ENCODE measurements at places on chromosomes 12 and 14.

DNA sequence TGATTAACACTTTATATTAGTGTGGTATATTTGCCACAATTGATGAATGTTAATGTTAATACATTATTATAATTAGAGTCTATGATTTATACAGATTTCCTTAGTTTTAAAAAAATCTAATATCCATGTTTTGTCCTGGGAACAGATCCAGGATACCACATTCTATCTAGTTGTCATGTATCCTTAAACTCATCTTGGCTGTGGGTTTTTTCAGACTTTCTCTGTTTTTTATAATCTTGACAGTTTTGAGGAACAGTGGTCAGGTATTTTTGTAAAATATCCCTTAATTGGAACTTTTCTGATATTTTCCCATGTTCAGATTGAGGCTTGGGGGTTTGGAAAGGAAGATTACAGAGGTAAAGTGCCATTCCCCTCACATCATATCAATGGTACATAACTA lies 104.1 kb downstream of the LMNTD1 start:
- no peak for DNase-seq

GRCh38 chr12:77645966-77646598 lies 184.6 kb upstream of the NAV3 start:
- no peak for DNase-seq

GRCh38 chr12:120496413-120497340 lies 764 bp downstream of the DYNLL1 start:
- DNase-seq, result peak; percentile 50

GRCh38 chr12:13979772-13980378 lies 1.5 kb downstream of the GRIN2B start:
- DNase-seq, result no peak

- peak; percentile 29 for DNase-seq
Observed at GRCh38 chr14:77208291-77208978, 26.8 kb downstream of the TMEM63C start.

DNA sequence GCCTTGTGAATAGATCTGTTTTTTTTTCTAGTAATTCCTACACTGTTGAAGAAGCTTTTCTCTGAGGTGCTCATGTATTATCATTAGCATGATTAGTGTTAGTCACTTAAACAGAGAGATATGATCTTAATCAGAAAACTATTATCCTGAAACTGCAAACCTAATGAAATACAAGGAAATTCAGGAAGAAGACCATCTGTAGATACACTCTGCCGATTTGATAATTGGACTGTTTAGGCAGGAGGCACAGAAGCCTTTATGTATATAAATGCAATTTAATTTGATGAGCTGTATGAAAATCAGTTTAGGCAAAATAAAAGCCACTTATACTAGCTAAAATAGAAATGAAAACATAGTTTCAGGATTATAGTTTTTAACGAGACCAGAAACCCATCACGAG lies 23.3 kb downstream of the PDZRN4 start:
- no peak for DNase-seq

DNA sequence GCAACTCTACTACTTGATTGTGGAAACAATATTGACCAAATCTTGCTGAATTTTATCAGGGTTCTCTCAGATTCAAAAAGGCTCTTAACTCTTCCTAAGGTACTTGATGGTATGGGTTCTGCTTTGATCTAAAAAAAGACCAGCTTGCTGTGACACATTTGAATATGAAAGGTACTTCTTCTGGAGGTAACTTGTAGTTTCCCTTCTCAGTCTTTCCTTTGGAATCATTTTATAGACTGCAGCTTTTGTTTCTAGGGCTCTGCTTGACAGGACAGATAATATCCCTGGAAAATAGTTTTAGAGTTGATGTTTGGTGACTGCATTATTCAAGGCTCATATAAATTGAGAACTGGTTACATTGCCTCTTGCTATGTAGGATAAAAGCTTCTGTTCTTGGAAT lies 251.9 kb downstream of the FUT8 start:
- DNase-seq, result no peak

DNA sequence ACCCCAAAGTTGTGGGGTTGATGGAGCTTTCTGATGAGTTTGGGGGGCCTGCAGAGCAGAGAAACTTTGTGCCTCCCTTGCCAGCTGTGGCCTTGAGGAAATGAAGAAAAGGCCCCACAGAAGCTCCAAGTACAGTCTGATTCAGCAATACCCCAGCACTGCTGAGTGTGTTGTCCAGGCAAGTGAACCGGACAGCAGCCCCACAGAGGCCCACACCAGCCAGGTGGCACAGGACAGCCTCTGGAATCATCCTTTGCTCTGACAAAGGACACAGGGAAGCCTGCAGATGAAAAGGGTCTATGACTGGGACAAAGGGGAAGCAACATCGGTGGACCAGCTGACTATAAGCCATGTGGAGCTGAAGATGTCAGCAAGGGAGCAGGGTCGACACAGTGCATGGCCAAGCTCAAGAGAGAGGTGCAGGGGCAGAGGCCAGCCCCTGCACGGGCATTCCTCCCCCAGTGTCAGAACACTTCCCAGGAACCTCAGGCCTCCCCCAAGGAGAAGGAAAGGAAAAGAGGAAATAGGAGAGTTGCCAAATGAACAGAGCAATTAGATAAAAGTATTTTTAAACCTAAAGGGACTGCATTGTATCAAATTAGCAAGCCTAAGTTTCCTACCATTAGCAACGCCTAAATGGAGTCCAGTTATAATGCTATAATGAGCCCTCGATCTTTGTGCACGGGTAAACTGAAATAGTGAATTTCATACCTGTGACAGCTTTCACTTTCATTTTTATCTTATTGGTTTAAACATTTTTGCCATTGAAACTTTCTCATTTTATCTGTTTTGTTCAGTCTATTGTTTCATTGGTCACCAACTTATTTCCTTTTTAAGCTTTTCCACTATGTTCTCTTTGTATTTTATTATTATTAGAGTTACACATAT lies 46.3 kb upstream of the PTGDR start:
- DNase-seq, result no peak

GRCh38 chr12:112169966-112170365 lies 44.6 kb downstream of the TRAFD1 start:
- no peak for DNase-seq

DNA sequence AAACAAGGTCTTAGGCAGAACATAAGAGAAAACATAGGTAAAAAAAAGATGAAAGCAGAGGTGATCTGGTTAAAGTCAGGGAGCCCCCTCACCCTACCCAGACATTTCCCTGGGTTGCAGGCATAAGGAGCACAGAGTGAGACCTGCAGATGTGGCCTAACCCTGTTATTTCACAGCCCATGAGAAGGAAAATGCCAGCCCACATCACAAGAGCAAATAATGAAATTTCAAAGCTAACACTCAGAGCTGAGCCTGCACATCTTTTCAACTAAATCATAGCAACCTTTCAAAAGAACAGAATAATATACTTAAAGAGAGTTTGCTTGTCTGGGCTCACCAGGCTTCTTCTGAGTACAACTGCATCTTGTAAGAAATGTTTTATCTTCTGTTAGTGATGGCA lies 295.4 kb downstream of the RPAP3 start:
- DNase-seq, result no peak

GRCh38 chr12:89949457-89950195 lies 241.0 kb upstream of the ATP2B1 start:
- DNase-seq, result peak; percentile 36

GRCh38 chr12:119613319-119613936 lies 19.9 kb downstream of the TMEM233 start:
- no peak for DNase-seq

GRCh38 chr14:45201905-45202304 lies 51.1 kb downstream of the MIS18BP1 start:
- no peak for DNase-seq

DNA sequence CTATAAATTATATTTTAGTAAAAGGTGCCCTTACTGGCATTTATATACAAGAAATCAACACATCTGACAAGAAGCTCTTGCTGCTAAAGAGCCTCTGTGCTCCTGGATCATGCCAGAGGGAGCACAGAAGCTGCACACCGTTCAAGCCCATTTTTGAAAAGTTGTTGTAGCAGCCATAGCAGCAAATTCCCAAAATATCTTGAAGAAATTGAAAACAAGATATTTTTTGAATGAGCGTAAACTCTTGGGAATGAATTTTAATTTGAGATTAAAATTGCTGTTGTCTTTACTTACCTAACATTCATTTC lies 540 bp upstream of the CLEC2D start:
- no peak for DNase-seq

DNA sequence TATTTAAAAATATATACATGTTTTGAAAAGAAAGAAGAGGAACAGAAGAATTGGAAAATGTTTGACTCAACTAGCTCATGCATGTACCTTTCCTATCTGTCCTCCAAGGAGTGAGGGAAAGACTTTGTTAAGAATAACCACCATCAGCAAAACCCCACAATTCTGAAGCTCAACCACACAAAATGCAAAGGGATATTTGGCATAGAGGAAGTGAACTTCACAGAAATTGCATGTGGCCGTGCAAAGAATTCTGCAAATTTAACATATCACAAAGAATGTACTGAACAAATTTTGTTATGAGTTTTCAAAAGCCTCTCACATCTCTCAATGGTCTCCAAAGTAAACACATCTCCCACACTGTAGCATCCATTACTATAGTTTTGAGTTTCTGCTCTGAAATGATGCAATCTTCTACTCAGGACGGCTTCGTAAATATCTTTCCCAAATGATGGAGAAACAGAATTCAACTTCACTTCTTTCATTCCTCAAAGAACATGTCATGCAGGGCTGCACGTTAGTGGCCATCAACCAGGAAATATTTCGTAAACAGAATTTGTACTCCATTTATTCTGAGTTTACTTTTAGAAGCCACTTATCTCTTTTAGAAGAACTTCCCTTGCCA lies 17.6 kb downstream of the DUSP6 start:
- DNase-seq, result no peak

- DNase-seq, result no peak
Observed at GRCh38 chr14:62213516-62213915, 451.3 kb downstream of the SNAPC1 start.

GRCh38 chr12:52024845-52025230 lies 18.1 kb downstream of the TAMALIN start:
- peak; percentile 38 for DNase-seq

DNA sequence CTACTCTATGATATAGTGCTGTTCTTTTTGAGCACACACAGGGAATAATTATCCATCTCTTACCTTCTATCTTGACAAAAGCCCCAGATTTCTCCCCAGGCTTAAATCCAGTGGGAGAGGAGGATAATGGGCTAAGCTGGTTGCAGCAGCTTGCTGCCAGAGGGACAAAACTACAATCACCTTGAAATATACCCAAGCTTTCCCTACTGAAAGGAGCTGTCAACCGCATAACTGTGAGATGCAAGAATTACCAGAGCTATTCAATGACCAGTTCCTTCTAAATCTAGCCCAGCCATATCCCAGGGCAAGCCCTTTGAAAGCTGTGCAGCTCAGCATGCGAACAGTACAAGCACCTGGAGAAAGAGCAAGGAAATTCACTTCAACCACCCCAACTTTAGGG lies 943 bp upstream of the MGAT4C start:
- DNase-seq, result no peak

DNA sequence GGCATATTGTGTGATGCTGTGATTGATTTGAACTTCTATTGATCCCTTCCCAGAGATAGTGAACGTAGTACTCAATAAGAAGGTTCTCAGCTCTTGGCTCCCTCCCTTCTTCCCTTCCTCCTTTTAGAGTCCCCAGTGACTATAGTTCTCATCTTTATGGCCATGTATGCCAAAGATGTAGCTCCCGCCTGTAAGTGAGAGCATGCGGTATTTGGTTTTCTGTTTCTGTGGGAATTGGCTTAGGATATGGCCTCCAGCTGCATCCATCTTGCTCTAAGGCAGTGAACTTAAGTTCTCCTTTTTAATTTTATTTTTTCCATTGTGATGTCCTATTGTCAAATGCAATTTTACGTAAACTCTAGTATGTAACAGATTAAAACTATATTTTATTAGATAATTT lies 109.5 kb downstream of the AEBP2 start:
- no peak for DNase-seq

DNA sequence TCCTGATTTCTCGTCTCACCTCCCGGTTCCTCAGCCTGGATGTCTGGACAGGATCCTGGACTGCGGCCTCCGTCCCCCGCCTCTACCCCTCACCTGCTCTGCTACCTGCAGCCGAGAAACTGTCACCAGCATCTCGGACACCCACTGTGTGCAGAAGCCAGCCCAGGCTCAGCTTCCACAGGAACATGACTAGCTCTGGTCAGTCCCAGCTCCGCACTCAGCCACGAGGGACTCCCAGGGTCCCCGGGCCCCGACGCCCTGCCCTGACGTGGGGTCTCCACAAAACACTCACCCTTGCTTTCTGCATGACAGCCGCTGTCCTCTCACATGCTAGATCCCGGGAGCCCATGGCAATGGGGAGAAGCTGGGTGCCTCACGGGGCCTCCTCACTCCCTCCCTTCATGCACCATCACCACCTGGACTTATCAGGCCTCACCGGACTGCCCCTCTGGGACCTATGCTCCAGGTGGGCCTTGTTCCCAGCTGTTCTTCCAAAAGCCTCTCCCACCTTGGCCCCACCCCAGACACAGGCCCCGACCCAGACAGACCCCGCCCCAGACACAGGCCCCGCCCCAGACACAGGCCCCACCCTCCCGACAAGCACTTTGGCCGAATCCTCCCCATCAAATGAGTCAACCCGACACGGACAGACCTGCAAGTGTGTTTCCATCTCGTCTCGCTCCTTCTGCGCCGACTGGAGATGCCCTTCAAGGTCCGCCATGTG lies 26.9 kb upstream of the ANKLE2 start:
- DNase-seq, result no peak

GRCh38 chr14:91872517-91873470 lies 5.5 kb upstream of the TC2N start:
- peak; percentile 50 for DNase-seq

DNA sequence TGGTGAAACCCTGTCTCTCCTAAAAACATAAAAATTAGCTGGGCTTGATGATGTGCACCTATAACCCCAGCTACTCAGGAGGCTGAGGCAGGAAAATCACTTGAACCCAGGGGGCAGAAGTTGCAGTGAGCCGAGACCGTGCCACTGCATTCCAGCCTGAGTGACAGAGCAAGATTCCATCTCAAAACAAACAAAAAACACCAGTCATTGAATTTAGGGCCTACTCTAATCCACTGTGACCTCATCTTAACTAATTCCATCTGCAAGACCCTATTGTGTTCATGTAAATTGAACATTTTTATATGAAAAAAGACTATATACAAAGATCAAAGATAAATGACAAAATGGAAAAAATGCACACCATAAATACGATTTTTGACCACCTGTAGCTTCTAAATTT lies 17.8 kb downstream of the KCNMB4 start:
- no peak for DNase-seq

DNA sequence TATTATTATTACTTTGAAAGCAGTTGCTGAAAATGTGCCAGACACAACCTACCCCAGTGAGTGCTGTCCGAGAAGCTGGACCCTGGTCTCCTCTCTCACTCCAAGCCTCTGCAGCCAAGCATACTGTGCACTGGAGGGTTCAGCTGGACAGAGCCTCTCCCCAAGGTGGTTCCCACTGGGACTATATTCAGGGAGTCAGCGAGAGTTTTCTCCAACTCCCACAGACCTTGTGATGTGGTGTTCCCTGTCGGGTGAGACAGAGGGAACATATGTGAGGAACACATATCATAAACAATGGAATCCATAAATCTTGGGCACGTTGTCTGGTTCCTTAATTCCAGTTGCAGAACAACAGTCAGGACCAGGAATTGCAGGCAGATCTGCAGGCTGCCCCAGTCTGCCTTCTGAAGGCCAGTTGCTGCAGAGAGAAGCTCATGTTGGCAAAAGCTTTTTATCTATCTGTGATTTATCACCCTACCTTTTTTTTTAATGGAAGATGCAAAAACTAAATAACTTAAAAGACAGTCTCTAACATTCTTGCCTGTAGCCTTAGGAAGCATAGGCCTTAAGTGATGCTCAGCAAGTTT lies 619.8 kb upstream of the TBX3 start:
- no peak for DNase-seq

GRCh38 chr14:20331053-20331613 lies 1.9 kb downstream of the CCNB1IP1 start:
- no peak for DNase-seq

GRCh38 chr12:55831447-55831815 lies 2.0 kb upstream of the DNAJC14 start:
- DNase-seq, result no peak

All from T-helper 17 cell (primary cell).